ENCODE measurements at places on chromosomes 6 and 20.

- no peak for DNase-seq
Measured at GRCh38 chr6:15464211-15464725, 198.6 kb downstream of the DTNBP1 start.

- no peak for DNase-seq
Measured at GRCh38 chr6:40349123-40349900, 237.9 kb downstream of the LRFN2 start.

DNA sequence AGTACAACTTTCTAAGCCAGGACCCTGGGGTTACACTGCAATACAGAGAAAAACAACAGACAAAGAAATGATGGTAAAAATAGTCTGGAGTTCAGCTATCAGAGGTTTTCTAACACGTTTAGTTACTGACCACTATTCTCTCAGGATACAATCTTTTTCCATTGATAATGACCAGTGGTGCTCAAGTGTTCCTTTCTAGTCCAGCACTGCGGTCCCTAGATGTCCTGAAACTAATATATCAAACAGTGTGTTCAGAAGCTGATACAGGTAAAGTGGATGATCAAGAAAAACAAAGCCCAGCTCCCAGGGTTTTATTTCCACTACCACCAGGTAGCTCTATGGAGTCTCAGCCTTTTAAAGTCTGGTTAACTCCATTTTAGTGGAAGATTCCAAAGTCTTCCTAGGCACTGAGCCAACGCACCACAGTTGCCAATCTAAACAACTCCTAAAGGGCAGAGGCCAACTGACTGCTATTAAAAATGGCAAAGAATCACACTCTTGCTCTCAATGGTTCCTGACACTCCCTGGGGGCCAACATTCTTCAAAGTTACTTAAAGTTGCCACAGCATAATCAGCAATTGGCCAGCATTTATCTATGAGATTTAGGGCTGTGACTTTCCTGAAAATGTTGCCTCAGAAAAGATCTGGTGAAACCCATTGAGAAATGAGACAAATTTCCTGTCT is 38.2 kb downstream of the DZANK1 start:
- DNase-seq, result no peak

- DNase-seq, result no peak
Measured at GRCh38 chr20:61449916-61450315, 197.9 kb downstream of the CDH4 start.

GRCh38 chr20:48621376-48622078 is 206.3 kb downstream of the PREX1 start:
- DNase-seq, result no peak

- DNase-seq, result no peak
Measured at GRCh38 chr6:75842191-75842590, 93.2 kb downstream of the MYO6 start.

DNA sequence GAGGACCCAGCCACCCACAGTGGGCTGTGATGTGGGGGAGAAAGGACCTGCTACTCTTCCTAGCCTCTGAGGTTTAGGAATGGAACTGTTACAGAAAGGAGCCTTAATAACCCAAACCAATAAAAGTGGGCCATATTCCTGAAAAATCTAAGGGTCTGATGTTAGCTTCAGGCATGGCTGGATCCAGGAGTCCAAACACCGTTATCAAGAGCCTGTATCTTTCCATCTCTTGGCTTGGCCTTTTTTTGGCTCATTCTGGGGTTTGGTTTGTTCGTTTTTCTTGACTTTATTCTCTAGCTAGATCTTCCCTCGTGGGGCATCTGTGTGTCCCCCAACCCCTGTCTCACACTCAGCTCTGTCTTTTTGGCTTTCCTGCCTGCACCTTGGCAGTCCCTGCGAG is 38.7 kb downstream of the CDH4 start:
- no peak for DNase-seq

DNA sequence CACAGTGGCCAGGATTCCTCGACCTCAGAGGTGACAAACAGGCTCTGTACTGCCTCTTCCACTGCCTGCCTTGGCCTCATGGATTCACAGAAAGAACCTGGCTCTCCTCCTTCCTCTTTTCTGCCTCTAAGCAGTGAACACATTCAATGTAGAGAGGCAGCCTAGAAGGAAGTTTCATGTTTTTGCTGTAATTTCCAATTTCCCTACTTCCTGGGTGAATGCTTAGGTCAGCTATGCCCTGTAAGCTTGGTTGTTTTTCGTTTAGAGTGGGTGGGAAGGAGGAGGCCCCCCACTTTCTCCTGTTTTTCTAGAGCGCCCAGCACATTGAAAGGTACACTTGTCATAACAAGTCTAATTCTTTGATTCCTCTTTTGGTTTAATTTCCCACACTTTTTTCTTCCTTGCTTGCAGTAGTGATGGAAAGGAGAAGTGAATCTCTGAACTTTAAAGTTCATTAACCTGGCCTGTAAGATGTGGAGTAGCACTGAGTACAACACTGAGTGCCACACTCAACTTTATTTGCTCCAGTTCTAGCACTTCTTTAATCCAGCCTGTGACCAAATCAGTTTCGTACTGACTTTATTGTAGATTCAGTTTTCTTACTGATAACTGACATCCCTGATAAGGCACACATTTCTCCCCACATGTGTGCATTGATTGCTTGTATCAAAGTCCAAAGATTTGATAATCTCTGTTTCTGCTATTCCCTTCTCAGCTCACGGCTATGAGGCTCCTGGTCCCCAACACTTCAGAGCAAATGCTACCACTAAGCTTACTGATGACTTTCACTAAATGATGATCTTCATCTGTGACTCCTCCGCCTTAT is 100.0 kb upstream of the MAN1A1 start:
- DNase-seq, result no peak

DNA sequence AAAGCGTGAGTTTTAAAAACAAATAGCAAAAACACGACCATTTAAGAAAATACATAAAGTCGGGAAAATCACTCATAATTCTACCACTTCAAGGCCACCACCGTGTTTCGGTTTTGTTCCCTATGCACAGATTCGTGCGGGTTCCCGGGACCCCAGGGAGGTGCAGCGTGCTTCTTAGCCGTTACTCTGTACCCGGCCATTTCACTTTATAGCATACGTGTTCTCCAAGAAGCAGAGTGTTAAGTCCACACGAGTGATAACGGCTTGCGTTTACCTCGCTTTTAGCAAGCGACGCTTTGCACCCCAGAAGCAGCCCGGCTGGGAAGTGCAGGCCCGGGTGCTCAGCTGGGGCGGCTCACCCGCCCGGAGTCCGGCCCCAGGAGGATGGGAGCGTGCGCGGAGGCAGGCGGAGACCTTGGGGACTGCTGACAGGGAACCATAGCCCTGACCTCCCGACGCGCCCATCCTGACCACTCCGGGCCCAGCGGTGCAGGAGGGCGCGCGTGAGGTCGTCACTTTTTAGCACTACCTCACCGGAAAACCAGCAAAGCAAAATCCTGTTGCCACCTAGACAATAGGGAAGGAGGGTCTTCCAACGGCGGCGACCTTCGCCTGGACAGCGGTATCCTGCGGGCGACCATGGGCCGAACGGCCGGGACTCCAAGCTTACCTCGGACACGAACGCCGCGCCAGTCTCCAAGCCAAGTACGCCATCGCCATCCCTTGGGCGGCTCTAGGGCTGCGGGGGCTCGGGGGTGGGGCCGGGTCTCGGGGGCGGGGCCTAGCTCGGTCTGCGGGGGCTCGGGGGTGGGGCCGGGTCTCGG is at the start of gene ECI2:
ECI2 (minus strand) TSS at position 735 of the 824 bp plus-strand sequence; CDS start at position 720, 15 bp downstream.
- DNase-seq, result no peak

GRCh38 chr20:50728486-50728980 is 2.8 kb upstream of the PARD6B start:
- no peak for DNase-seq

DNA sequence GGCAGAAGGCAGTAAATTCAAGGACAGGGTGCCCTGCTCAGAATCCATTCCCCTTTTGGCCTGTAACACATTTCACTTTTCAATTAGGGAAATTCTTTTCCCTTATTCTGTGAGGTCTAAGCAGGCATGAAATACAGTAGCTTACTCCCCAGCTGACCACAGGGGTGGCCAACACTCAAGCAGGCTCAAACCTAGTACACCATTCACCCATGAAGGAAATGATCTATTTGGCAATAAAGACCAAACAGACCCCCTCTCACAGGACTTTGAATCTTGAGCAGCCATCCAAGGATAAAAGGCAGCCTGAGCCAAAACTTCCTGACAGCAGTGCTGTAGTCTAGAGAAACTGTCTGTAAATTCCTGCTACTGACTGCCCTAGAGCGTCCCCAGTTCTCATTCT is 17.7 kb downstream of the PDSS2 start:
- DNase-seq, result no peak

- no peak for DNase-seq
Measured at GRCh38 chr6:26578279-26578678, 18.5 kb upstream of the ABT1 start.

DNA sequence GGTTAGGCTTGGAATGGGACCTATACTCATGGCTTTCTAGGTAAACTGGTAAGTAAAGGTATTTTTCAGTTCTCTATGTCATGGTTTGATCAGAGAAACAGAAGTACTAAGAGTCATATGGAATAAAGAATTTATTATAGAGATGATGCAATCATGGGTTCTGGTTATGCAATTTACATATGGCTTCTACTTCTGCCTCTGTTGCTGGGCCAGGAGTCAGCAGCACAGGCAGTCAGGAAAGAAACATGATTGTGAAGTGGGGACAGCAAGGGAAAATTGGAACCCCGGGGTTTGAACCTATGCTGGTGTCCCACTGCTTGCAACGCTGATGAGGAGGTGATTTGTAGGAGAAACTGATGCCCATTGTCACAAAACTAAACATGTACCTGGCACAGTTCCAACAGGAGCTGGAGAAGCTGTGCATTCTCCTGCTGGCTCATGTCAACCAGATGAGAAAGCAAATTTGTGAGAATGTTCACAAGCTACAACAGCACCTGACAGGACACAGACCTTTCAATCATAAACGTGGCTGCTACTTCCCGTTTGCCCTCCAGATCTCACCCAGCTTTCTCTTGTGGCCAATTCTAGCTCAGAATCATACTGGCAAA is 887.1 kb downstream of the TFAP2A start:
- no peak for DNase-seq

GRCh38 chr6:150291968-150292710 is 76.7 kb upstream of the IYD start:
- no peak for DNase-seq

GRCh38 chr6:154266560-154267099 is 90.0 kb downstream of the IPCEF1 start:
- no peak for DNase-seq

DNA sequence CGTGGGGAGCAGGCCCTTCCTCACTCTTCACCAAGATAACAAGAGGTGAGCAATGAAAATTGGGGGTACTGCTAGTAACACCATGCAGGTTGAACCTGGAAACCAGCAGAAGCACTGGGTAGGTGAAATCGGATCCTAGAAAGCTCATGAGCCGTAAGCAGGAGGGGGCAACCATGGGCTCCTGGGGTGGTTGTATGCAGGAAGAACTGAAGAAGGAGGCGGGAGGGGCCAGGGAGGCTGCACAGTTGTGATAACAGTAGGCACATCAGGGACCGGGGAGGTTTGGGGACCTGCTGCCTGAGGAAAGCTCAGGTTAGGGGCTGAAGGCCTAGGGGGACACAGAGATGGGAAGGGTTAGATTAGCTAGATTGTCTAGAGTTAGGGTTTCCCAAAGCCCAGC is 5.6 kb upstream of the LY6G5C start:
- no peak for DNase-seq

DNA sequence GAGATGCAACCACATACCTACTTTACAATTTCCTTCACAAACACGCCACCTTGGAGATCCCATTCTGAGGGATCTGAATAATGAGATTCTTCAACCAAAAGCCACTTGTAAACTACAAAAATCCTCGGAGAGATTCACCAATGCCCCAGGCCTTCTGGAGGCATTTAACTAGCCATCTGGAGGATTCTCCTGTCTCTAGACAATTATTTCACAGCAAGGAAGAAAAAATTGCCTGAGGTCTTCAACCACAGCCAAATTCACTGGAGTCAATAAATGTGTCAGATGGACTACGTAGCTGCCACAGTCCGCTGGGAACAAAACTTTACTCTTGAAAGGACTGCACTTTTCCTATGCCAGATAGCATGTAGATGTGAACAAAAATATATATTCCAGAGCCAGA is 19.0 kb upstream of the DCDC2 start:
- DNase-seq, result no peak

- no peak for DNase-seq
Measured at GRCh38 chr6:130815200-130816071, 11.8 kb upstream of the SMLR1 start.

GRCh38 chr6:169556758-169557548 is 144.9 kb downstream of the WDR27 start:
- no peak for DNase-seq

DNA sequence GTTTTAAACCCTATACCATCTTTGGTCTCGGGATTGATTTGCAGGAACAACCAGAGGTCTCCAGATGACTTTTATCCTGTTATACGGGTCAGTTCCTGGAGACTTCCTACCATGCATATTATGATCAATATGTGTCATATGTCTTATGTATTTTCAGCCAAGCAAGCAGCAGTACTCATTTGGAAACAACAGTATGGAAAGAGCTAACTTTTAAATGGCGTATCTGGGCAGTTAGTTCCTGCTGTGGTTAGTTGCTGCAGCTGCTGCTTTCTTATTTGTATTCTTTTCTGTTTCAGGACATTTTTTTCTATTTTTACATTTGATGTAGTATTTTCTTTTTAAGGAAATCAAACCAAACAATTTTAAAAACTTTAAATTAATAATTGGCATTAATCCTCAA is 207.5 kb downstream of the MANEA start:
- DNase-seq, result no peak

DNA sequence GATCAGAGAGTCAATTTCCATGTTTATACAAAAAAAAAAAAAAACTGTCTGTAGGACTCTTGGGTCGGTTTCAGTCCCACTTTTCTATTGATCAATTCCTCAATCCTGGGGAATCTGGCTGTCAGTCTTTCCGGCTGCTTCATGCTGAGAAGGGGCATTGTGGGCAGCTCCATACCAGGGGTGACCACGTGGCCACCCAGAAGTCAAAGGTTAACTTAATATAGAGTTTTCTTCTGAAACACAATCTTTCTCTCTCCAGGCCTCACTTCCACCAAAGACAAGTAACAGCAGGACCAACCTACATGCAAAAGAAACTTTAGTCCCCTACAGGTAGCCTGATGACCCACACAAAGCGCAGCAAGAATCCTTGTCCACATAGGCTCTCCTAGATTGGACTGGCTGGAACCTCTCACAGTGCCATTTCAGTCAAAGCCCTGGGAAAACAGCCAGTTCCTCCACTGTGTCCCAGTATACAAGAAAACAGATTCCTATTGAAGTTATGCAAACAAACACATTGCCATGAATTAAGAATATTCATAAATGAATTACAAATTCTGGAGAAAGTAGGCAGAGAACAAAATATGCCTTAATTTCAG is 18.5 kb upstream of the SERPINB9 start:
- DNase-seq, result no peak

All from anterior cingulate cortex (tissue), 58 donors.